ENCODE measurements at places on chromosomes 3 and 15.

DNA sequence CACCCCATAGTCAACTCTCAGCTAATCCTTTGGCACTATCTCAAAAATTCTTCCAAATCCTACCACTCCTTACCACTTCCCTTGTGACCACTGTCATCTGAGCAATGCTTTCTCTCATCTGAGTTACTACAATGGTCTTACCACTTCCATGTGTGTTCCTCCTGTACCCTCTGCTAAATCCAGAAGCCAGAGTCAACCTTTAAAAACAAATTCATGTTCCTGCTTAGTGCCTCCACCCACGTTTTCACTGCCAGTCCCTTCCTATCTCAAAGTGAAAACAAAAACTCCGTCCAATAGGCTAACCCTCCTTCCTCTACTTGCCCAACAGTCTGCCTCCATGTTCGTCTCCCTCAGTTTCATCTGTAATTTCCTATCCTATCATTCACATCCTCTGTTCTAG is 109.0 kb downstream of the ADAMTS9 start:
- no peak for DNase-seq

DNA sequence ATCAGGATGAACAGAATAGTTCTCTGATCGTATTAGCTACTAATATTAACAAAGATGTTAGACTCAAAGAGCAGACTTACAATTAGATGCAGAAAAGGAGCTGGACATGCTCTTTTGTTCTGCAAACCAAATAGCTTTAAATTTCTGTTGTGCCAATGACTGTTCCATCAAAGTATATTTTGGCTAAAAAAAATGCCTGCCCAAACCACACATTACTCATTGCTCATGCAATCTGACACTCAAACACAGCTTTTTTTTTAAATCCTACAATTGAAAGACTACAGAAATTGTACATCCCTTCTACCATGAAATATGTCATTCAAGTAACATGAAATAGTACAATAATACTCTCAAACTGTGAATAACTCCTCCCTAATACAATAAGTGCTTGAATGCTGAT is 48.6 kb downstream of the SHOX2 start:
- no peak for DNase-seq

- DNase-seq: no peak
Observed at GRCh38 chr15:48147358-48147757, 26.6 kb downstream of the SLC24A5 start.

- no peak for DNase-seq
Observed at GRCh38 chr3:67093305-67093704, 95.2 kb downstream of the KBTBD8 start.

DNA sequence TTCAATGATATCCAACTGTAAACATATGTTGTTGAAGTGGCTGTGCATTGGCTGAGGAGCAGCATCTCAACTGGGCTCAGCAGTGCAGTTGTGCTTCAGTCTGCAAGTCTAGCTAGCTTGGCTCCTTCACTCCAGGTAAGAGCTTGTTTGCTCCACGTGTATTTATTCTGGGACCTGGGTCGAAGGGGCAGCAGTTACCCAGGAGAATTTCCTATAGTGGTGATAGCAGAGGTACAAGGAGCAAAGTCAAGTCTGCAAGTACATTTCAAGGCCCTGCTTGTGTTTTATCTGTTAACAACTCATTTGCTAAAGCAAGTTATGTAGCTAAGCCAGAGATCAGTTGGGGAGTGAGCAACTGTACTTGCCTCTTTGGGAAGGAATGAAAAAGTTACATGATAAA is 286.2 kb upstream of the UMPS start:
- DNase-seq: no peak

DNA sequence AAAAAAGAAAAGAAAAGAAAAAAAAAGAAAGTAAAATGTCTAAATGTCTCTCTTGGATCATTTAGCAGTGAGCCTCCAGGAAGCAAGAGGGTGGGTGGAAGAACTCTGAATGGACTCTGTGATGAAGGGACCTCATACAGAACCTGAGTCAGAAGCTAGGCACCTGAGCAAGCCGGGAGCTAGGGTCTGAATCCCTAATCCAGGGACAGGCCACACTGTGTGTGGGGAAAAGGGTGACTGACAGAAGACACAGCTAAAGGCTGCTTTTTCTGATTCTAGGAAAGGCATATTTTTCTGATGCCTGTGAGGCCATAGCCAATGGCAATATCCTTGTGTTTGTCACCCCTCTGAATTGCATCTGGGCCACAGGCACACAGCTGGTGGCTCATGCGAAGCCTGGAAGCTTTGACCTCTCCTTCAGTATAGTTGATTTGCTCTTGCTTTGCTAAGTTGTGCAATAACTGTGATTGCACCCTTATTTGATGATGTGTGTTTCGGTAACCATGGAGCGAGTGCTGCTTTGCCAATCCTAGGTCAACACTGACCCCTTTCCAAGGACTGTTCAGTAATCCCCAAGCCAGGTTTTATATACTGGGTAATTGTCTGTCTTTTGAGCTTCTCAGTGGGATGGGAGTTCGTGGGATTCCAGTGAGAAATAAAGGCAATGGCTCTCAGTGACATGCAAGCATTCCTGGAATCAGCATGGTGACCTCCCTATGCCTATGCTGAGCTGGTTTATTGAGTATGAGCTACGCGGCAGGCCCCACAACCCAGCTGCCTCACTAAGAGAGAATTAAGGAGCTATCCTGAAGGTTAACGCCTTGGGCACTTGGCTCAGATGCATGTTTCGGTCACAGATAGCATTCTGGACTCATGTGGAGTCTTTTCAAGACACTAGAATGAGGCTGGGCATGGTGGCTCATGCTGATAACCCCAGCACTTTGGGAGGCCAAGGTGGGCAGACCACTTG is 49.0 kb upstream of the OSBPL11 start:
- DNase-seq: peak; percentile 36

DNA sequence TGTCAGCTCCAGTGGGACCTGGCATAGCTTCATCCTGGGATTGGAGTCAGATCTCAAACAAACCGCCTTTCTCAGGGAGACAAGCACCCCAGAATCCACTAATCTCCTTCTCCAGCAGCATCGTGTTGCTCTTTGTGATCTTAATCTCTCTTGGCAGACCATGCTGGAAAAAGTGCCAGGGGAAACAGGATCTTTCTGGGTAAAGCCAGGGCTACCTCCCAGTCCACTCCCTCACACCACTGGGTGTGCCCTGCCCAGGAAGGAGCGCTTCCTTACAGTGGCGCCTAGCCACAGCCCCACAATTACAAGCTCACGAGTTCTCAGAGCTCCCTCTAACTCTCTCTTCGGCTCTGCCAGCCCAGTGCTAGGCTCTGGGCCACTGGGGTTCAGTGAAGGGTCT is 32.2 kb downstream of the RPLP1 start:
- DNase-seq: no peak

GRCh38 chr15:56208641-56209155 is 35.0 kb downstream of the RFX7 start:
- DNase-seq: peak; percentile 13

DNA sequence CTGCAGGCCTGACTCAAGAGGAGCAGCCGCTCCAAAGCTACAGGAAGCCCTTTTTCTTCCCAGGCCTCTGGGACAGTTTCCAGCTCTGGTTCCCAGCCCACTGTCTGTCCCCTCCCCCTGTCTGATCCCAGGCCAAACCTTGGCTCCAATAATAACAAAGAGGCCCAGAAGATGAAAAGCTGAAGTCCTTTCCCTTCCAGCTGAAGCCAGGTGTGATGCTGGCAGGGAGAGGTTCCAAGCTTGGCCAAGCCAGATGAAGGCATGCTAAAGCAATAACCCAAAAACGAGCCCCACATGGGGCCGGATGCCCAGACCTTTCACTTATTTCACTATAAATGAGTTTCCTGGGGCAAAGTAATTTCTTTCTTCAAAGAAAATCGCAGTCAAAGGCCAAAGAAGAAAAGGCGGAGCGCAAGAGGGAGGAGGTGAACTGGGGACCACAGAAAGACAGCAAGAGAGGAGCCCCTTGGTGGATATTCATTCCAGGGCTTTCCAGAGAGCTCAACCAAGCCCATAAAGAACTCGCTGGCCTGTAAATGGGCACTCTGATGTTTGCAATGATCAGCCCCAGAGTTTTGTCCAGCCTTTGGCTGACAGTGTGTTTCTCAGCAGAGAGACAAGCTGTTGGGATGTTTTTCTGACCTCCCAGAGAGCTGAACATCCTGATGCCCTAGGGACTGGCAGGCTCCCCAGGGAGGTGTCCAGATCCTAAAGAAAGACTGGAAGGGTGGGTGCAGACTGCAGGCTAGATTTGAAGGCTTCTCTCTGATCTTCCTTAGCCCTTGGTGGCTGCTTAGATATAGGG is 157.6 kb downstream of the UACA start:
- peak; percentile 84 for DNase-seq

GRCh38 chr3:97949743-97950142 is 22.5 kb downstream of the RIOX2 start:
- DNase-seq: no peak

DNA sequence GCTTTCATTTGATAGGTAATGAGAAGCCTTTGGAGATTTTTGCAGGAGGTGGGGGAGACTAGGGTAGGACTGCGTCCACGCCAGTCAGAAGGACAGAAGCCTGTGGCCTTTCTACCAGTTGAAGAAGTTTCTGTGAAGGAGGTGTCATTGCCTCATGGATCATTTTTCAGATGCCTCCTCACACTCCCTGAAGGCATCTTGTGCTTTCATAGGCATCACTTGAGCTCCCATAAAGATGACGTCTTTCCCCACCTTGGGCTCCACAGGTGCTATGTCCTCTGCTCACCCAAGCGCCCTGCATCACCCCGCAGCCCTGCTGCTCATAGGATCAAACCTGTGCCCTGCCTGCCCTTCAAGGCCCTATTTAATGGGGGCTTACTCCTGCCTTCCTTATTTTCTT is 7.5 kb upstream of the ITGA11 start:
- DNase-seq: no peak

DNA sequence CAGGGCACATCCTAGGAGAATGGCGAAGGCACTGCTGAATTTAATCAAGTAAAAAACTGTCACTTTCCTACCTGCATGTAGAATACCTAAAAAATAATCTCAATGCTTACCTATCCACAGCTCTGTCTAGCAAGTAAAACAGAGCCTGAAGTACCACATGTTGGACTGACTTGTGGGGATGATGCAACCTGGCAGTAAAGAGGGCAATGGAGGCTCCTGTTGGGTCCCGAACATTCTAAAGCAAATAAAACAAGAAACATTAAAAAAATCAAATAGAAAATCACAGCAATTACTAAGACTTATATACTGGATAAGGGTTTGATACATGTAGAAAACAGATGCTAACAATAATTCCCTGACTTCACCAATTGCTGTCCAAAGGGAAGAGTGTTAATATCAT is 56.1 kb downstream of the PTPN9 start:
- DNase-seq: no peak

GRCh38 chr15:99438691-99439523 is 126.9 kb upstream of the MEF2A start:
- peak; percentile 70 for DNase-seq

DNA sequence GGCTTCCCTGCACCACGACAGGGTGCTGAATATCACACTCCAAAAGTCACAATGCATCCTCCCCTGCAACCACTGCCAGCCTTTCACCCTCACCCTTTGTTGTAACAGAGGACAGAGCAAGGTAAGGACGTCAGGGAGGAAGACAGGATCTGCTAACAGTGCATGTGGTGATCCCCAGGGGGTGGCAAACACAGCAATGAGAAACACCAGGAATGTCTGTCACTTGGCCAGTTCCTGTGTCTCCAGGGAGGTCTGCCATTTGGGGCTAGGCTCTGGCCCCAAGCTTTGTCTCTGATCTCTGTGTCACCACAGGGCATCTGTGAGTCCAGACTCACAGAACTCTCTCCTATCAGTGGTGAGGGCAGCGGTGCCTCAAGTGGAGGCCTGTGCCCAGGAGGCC is 54.3 kb upstream of the SLC24A5 start:
- DNase-seq: no peak

GRCh38 chr3:130975251-130975650 is 51.4 kb downstream of the ASTE1 start:
- DNase-seq: no peak

DNA sequence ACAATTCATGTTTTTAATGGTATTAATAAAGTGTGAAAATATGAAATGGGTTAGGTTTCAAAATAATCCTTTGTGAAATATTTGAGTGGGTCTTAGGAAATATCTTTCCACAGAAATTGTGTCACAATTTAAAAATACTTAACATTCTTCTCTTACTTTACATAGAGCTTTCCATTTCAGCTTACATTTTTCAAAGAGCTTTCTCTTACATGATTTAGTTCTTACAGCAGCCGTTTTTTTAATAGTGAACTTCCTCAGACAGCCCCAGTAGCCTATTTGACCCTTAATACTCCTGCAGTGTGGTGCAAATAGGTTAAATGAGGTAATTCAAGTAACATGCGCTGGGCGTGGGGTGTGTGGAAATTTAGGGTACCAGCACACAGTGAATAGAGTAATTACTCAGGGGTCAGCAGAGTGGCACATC is 21.8 kb downstream of the P2RY12 start:
- peak; percentile 71 for DNase-seq

GRCh38 chr15:67462875-67463274 is 58.1 kb upstream of the C15orf61 start:
- no peak for DNase-seq

GRCh38 chr15:65040461-65040860 is 4.7 kb upstream of the SLC51B start:
- DNase-seq: no peak

DNA sequence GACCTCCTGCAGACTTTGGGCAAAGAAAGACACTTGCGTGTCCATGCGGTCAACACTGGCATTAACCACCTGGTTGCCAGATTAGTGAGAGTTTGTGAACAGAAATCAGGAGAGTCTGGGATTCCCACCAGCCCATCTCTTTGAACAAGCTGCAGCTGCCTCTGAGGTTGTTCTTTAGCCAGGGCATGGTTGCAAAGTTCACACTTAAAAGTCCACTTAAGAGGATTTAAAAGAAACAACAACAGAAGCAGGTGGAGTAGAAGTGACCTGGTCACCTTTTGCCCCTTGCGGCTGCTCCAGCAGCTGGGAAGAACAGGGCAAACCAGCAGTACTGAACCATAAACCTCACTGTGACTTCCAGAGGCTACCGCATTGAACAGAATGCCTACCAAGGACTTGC is 97.3 kb downstream of the FOXB1 start:
- DNase-seq: no peak

DNA sequence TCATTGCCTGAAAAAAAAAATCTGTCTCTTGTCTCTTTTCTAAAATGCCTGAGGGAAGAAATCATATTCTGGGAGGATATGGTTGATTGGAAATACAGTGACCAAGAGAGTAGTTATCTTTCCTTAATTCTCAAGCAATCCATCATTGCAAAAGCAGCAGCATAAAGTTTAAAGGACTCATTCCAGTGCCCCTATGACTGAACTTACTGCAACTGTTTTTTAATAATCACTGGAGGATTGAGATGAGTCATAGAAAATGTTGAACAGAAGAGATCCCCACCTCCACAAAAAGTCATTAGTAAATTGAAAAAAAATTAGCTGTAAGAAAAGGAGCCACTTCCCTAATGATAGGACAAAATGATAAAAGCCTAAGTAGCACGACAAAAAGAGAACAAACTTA is 121.5 kb downstream of the SLC9A9 start:
- DNase-seq: no peak

GRCh38 chr3:48413086-48413485 is 16.8 kb downstream of the PLXNB1 start:
- DNase-seq: no peak

- DNase-seq: no peak
Observed at GRCh38 chr15:37709669-37710068, 224.8 kb upstream of the TMCO5A start.

GRCh38 chr3:47901280-47901833 is 98.4 kb downstream of the DHX30 start:
- peak; percentile 38 for DNase-seq

- DNase-seq: no peak
Observed at GRCh38 chr3:171783086-171783485, 27.2 kb downstream of the PLD1 start.
